ENCODE measurements at places on chromosomes 1 and 21.

- DNase-seq: no peak
Observed at GRCh38 chr1:36156329-36157114, 562 bp downstream of the MAP7D1 start.

GRCh38 chr21:35059742-35060141 lies 10.6 kb upstream of the RUNX1 start:
- DNase-seq: no peak

GRCh38 chr1:168991667-168992475 lies 114.6 kb upstream of the ATP1B1 start:
- no peak for DNase-seq

DNA sequence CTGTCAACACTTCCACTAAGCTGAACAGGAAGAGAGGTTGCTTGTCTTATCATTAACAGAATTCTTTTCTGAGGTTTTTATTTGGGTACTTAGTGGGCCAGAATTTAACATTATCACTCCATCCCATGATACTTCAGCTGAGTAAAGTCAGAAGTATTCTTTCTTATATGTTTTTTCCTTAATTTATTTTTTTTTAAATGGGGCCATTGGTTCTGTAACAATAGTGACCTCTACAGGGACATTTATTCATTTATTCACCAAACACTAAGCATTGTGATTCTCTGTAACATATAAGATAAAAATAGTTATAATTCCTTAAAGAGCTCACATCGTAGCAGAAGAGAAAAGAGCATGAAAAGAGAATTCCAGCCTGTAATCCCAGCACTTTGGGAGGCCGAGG lies 9.8 kb downstream of the GREM2 start:
- DNase-seq: no peak

DNA sequence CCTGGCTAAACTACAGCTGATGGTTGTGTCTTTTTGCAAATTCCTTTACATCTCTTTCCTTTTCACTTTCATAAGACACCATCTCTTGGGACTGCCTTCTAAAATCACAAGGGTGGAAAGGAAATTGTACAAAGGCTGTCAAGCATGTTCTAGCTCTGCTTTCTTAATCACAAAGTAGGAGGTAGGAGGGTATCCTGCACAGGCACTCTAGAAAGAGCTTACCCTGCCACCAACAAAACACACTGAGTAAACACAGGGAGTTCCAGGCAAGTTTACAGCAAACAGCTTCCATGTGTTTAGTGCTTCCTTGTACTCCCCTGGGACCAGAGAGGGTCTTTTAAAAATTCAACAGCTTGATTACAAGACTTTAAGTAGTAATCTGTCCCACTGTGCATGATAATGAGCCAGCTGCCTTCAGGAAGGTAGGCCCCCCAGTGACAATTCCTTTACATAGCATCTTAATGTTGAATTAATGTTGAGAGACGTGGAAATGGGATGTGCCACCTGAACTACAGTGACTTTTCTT lies 2.4 kb downstream of the PLPP3 start:
- no peak for DNase-seq

Measured in AG09319 (cell line).